ENCODE measurements at places on chromosomes 2 and 18.

- DNase-seq: no peak
These were observed 42.6 kb downstream of the GALNT1 start for GRCh38 chr18:35624146-35624545.

DNA sequence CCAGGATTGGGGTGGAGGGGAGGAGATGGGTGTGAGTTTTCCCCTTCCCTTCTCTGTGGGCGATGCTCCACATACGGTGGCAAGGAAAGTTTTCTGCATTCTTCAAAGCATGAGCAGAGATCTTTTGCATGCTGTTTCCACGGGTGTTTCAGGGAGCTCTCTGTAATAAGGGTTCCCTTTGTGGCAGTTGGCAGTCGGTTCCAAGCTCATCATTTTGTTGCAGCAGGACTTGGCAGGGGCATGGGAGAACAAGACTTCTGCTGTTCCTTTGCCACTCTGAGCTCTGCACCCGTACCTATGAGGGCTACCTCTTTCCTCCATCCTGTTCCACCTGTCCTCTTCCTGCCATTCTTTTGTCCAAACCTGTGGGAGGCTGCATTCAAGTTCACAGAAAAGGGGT, 71.3 kb upstream of the SPRED2 start:
- no peak for DNase-seq

GRCh38 chr2:9758741-9759140, 84.5 kb upstream of the TAF1B start:
- no peak for DNase-seq

DNA sequence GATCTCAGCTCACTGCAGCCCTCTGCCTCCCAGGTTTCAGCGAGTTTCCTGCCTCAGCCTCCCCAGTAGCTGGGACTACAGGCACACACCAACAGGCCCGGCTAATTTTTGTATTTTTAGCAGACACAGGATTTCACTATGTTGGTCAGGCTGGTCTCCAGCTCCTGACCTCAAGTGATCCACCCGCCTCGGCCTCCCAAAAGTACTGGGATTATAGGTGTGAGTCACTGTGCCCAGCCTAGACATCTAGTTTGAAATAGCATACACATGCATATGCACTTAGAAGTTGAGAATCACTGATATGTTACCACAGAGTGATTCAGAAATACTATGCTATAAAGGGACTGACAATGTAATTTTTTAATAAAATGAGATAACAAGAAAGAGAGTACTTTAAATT, 69.8 kb upstream of the CDKL4 start:
- peak; percentile 21 for DNase-seq

GRCh38 chr2:128487650-128488387, 169.2 kb upstream of the HS6ST1 start:
- no peak for DNase-seq

- DNase-seq: no peak
These were observed 16.3 kb downstream of the THOC1 start for GRCh38 chr18:251572-251971.

- no peak for DNase-seq
These were observed 47.8 kb upstream of the ODC1 start for GRCh38 chr2:10495988-10496313.

DNA sequence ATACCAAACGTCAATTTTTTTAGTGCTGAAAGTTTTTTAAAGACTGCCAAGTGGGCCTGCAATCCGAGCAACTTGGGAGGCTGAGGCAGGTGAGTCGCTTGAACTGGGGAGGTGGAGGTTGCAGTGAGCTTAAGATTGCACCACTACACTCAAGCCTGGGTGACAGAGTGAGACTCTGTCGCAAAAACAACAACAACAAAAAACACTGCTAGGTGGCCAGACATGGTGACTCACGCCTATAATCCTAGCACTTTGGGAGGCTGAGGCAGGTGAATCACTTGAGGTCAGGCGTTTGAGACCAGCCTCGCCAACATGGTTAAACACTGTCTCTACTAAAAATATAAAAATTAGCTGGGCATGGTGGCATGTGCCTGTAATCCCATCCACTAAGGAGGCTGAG, 202.8 kb upstream of the COPS8 start:
- no peak for DNase-seq

DNA sequence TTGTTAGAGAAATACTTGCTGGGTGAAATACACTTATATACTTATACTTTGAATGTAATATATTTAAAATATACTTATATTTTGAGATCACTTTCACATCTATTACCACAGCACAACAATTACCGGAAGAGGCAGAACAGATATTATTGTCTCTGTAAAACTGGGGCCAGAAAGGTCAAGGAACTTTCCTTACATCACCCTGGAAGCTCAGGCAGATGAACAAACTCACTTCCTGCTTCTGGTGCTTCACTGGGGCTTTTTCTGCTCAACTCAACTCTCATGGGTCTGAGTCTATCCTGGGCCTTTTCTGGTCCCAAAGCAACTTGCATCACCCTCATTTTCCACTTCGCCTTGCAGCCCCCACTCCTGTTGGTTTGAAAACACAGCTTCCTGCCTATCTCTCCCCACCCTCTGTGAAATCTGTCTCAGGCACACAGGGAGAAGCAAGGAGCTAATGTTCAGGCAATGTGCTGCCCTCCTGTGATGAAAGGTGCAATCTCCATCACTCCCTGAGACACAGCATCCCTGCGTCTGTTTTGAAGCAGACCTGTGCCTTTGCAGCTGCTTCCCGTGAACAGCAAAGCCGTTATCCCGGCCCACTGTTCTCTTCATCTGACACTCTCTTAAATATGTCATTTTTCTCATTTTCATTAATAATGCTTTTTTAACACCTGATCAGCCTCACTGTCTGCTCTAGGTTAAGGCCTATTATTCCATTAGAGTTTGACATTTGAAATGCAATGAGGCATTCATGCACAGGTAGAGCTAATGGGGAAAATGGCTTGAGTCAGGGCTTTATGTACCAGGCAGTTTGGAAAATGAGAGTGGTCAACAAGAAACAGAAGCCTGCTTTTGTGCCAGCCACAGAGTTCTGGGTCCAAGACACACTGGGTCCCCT, 251.9 kb upstream of the CHAC2 start:
- DNase-seq: no peak

- DNase-seq: no peak
These were observed 147.3 kb upstream of the TCF4 start for GRCh38 chr18:55735199-55735855.

DNA sequence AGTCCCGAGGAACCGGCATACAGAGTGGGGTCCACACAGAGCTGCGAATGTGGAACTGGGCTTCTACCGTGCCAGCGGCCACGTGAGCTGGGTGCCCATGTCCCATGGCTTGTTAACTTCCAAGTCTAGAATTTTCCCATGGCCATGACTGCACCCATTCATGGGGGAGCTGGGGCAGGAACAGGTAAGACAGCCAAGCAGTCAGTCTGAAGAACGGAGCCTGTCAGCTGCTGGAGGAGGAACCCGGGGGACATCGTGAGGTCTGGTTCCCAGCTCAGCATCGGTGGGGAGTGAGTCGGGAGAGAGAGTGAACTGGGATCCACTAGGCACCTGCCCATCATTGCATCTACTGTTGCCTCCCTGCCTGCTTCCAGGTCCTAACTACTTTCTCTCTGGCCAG, 86.9 kb downstream of the SH3RF3 start:
- no peak for DNase-seq

GRCh38 chr2:149409506-149409905, 79.1 kb downstream of the LYPD6 start:
- DNase-seq: no peak

DNA sequence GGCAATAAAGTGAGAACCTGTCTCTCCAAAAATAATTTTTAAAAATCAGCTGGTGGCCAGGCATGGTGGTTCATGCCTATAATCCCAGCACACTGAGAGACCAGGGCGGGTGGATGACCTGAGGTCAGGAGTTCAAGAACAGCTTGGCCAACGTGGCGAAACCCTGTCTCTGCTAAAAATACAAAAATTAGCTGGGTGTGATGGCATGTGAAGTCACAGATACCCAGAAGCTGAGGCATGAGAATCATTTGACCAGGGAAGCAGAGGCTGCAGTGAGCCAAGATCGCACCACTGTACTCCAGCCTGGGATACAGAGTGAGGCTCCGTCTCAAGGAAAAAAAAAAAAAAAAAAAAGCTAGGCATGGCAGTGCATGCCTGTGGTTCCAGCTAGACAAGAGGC, 7.4 kb upstream of the GPR75 start:
- no peak for DNase-seq

DNA sequence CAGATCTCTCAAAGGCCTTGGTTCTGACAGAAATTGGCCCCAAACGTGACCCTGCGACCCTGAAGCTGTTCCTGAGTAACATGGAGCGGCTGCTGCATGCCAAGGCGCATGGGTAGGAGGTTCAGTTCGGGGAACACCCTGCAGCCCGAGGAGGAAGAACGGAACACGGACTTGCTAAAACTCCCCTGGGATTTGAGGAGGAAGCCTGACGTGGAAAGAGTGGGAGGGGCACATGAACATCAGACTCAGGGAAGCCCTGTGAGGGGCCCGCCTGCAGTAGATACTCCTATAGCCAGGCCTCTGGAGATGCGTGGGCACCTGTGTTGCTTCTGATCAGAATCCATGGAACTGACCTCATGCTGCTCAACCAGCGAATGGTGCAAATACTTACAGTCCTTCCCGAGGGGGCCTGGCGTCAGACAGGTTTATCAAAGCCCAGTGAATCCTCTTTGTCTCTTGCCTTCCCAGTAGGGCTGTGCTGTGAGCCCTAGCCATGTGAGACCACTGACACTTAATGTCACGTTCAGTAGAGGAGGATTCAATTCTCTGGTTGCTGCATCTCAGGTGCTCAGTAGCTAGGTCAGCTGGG, 46.8 kb downstream of the IMPA2 start:
- DNase-seq: no peak

- no peak for DNase-seq
These were observed 506.7 kb downstream of the ARHGAP15 start for GRCh38 chr2:143635936-143636335.

- no peak for DNase-seq
These were observed 702.2 kb downstream of the ERBB4 start for GRCh38 chr2:211836409-211836808.

GRCh38 chr18:5543773-5544389, at the start of gene EPB41L3:
Gene EPB41L3, minus strand, starts transcription at chr18:5543997. Its CDS starts 54,814 bp downstream, at chr18:5489183.
- DNase-seq: no peak

DNA sequence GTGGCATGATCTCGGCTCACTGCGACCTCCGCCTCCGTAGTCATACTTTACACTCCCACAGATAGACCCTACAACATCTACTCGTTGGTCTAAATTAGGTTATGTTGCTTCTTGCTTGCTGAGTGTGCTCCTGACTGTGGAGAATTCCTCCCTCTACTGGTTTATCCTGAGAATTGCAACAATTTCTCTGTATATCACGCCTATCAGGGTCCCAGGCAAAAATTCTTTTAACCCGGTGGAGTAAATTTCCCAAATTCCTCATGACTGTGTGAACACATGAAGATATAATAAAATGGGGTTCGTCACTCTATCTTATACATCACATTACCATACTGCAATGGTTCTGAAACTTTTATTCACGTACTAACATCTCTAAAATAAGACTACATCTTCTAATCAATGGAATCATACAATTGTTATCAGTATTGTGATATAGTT, 156.7 kb downstream of the EVA1A start:
- DNase-seq: peak; percentile 13

- no peak for DNase-seq
These were observed 2.1 kb upstream of the SMAD2 start for GRCh38 chr18:47932603-47933002.

DNA sequence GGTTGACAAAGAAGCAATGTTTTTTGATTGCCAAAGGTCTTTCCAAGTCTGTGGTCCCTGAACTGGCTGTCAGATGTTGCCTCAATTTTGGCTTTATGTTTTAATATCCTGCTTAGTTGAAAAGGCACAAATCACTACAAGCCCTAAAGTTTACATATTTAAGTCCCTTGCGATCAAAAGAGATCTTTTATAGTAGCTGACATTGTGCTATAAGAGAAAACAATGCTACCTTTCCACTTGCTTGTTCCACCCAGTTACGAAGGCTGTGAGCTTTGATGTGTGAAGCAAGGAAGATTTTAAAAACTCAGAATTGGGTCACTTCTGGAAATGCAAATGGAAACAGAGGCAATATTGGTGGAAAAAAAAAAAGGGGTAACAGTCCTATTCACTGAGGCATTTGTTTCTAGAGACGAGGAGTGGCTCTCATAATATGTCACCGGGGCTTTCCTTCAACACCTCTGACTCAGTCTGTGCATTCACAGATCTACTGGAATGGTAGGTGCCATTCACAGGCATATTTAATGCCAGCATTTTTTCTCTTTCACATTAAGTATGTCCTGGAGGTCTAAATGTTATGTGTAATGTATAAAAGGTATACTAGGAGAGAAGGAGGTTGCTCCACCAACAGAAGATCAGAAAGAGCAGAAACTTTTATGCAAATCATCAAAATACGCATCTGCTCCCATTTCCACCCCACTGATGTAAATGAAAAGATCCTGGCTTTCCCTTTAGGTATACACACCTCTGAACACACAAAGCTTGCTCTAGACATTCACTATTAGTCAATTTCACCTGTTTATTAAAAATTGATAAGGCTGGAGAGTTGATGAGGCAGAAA, 91.8 kb downstream of the TGIF1 start:
- DNase-seq: no peak

GRCh38 chr2:75494137-75494769, 66.5 kb downstream of the EVA1A start:
- no peak for DNase-seq

- DNase-seq: no peak
These were observed 84.1 kb upstream of the RTN4 start for GRCh38 chr2:55134316-55134706.

- DNase-seq: no peak
These were observed 289.3 kb upstream of the ZSWIM2 start for GRCh38 chr2:187138265-187138664.

Data from AG04450 (cell line).